Mammary epithelial cell (primary cell): ENCODE measurements at places on chromosomes 4 and X. TPM values are rescaled to one million over a fixed set of nuclear protein-coding genes. Genes with fewer than 3 reads are reported as not detected.

The POU3F4 gene
- total RNA-seq: not detected in 2 replicates

The TCEAL6 gene
- not detected for total RNA-seq

The ZFYVE28 gene
- 0.43 and 1.1 TPM in 2 replicates for total RNA-seq

The EPHA5 gene
- not detected in 2 replicates for total RNA-seq
